ENCODE measurements at places on chromosomes 1 and 21.

DNA sequence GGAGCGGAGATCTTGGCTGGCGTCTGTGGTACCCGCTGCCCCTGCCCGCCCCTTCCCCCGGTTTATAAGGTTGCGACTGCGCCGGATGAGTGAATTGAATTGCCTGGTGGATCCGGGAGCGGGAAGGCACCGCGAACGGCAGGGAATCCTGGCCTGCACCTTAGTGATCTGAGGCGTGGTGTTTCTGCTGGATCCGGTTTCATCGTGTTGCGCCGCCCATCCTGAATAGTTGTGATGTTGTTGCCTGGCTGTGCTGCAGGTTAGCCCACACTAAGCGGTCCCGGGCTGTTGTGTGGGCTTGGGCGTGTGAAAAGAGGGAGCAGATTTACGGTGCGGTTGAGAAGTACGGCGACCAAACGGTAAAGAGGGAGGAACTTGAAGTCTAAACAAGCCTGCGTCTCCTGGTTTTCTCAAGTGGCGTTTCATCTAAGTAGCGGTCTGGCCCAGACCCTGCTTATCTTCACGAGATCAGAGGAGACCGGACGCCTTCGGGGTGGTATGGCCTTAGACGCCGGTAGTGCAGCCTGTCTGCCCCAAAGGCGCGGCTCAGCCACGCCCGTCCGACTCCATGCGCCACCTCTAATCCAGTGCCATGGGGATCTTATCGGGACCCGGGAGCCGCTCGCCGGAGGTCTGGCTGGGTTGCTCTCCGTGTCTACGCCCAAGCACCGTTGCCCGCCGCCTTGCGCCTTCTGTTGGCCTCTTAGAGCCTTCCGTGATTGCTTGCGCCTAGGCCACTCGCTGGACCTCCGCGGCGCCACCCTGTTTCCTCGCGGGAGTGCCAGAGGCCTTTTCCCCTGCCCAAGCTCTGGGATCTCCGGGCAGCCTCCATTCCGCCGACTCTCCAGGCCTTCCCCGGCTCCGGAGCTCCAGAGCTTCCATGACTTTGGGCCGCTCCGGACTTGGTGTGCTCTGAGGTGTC lies 87.5 kb upstream of the RHOU start:
- DNase-seq, result peak; percentile 67

GRCh38 chr1:156421939-156422601 lies 53.1 kb downstream of the RHBG start:
- no peak for DNase-seq

DNA sequence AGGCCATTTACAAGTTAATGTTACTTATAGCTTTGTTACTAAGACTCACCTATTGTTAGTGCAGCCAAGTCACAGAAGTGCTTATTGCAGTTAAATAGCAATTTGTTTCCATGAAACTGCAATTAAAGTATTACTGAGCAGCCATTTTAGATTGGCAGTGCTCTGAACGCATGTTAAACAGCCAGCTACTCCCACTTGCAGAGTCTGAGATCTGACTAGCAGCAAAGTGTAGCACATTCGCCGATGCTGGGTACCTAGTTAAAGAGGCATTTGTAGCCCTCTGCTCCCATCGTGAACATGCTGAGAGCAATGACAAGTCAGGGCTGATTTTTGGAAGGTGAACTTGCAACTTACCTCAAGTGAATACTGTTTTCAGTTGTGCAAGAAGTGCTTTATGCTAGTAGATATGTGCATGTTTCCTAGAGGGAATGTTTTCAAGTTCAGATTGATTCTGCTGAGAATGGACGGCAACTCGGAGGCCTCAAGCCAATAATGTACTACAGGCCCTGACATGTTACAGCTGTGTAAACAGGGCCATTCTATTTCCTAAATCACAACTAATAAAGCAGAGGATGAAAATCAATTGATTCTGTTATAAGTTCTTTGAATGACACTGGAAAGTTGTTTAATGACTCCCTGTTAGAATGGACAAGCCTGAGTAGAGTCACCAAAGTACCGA lies 19.8 kb downstream of the LMO4 start:
- no peak for DNase-seq

DNA sequence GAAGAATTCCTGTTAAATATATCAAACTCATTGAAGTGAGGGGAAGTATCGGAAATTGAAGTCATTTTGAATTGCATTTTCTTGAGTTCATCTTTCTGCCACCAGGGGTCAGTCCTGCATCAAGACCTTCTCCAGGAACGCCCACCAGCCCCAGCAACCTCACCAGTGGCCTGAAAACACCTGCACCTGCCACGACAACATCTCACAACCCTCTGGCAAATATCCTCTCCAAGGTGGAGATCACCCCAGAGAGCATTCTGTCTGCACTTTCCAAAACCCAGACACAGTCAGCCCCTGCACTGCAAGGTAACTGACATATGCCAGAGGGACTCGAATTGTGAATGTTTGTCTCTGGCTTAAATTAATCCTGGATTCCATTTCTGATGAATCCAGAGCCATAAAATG lies 22.8 kb upstream of the TARS2 start:
- peak; percentile 37 for DNase-seq

DNA sequence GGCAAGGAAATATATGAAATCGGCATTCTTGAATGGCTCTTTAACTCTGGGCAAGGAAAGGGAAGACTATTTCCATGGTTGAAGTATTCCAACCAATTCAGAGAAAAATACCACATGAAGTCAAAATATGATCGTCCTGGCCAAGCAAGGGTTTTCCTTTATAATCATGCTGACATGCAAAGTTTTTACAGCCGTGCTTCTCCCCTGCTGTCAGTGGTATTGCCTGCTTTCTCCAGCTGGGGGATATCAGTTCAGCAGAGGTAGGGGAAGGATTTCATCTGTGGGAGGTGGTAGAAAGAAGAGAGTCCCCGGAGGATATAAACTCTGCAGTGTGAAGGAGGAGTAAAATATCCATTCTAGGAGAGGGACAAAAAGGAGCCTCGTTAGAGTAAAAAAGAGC lies 322.8 kb downstream of the PAPPA2 start:
- no peak for DNase-seq

DNA sequence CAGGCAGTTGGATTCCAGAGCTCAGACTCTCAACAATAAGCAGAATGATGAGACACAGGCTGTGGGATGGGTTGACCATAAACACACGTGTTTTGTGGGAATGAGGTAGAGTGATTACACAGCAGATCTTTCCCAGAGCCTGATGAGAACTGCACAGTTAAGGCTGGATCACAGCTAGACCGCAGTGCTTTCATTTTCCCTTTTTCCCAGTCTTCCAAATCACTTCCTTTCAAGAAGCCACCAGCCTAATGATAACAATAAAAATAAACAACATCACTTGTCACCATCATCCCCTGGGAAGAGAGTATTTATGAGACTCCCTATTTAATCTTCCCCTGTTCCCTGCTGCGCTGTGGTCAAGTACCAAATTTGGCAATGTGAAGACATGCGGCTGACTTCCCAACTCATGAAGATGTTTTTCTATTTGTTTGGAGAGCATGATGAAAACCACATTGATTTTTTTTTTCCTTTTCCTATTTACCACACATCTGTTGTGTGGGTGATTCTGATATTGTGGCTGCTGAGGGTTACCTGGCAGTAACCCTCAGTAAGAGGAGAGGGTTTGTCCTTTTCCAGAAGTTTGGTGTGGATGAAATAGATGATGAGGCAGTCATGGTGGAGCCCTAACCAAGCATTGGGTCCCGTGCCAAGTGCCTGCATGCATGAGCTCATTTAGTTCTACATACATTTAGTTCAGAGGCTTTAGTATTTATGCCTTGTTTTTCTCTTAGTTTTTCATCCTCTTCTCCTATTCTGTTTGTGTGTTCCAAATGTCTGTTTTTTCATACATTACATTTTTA lies 248.9 kb upstream of the HOOK1 start:
- no peak for DNase-seq

Data from HCEC 1CT (cell line).